Body of pancreas (tissue), 4 donors: ENCODE measurements at places on chromosomes 5 and 9.

DNA sequence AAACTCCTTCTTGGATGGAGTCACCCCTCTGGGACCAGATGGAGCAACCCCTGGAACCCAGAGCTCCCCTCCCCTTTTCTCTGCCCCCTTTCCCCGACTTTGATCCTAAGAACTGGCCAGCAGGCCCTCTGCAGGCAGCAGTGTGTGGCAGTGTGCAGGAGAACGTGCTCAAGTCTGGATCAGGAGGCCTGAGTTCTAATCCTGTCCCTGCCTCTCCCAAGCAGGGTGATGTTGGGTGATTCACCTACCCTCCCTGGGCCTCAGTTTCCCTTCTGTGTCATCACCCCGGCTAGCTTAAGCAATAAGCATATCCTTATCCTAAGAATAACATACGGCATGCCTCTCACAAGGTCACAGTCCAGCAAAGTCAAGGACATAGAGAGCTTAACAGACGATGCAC, 67.6 kb downstream of the C9orf50 start:
- no peak for DNase-seq

DNA sequence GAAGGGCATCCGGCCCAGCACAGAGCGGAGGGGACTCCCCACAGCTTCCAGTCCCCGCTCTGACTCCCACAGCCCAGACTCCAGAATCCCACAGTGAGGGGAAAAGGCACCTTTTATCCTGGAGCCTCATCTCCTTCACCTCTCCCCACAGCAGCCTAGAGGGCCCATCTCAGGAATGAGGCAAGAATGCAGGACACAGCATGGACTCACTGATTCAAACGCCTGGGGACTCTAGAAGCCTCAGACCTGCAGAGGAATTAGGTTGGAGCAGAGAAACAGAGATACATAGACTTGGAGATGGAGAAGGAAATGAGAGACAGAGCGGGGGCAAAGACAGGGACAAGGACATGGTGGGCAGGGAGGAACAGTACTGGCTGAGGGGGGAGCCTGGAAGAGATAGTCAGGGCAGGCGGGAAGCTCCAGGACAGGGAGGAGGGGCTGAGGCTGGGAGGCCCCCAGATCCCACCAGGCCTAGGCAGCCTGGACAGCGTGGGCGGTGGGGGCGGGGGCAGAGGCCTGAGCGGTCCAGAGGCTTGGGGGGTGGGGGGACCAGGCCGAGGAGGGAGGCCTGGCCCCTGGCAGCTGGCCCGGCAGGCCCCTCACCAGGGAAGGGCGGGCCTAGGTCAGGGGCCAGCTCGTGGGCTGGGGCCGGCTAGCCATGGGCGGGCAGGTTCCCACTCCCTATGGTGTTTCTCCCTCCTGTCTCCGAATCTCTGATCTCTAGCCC, 15.8 kb downstream of the CNTFR start:
- DNase-seq: no peak

GRCh38 chr5:14706615-14707021, 42.1 kb downstream of the OTULIN start:
- DNase-seq: no peak

DNA sequence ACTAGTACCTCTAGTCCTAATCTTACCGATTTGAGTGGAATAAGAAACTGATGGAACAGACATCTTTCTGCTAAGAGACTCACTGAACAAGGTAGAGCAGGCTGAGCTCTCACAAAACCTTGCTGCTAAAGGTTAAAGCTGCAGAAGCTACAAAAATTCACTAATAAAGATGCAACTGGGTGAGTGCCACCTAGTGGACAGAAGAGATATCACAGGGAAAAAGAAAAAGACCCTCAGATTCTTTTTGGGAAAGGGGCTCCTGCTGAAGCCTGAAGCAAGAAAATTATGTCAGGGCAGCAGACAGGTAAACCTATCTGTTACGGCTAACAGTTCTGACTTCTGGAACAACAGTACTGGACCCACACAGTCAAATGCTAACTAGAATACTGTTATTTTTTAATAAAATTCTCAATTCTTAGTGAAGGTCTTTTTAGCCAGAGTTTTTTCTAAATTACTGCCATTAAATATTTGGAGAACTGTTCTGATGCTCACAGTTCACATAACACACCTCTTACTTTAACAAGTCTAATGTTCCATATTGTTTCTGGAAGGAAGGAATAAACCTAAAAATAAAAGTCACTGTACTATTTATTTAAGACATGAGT, 51.2 kb downstream of the DIAPH1 start:
- DNase-seq: no peak

DNA sequence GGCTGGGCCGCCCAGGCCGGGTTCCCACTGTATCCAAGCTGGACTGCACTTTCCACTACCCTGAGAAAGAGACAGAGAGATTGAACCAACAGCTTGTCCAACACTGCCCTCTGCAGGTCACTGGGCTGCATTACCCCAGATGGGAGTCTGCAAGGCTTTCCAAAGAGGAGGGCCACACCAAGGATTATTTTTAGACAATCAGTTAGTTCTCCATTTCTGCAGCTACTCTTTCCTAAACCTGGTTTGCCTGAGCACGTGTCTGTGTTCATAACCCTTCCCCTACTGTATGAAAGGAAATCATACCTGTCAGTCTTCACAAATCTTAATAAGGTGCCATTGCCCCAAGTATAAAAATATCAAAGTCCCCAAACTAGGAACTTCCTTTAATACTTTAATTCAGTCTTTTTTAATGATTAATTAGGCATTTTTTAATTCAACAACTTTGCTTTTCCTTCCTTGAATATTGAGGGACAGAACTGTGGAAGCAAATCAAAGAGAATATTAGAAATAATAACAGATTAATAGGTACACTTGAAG, 13.4 kb upstream of the FGF1 start:
- DNase-seq: peak; percentile 87

- DNase-seq: no peak
These were observed 466.4 kb downstream of the DMRTA1 start for GRCh38 chr9:22913026-22913425.

- no peak for DNase-seq
These were observed 39.7 kb downstream of the ADGRV1 start for GRCh38 chr5:90598293-90598692.

- DNase-seq: no peak
These were observed 615.1 kb downstream of the TLE1 start for GRCh38 chr9:81074221-81074620.

DNA sequence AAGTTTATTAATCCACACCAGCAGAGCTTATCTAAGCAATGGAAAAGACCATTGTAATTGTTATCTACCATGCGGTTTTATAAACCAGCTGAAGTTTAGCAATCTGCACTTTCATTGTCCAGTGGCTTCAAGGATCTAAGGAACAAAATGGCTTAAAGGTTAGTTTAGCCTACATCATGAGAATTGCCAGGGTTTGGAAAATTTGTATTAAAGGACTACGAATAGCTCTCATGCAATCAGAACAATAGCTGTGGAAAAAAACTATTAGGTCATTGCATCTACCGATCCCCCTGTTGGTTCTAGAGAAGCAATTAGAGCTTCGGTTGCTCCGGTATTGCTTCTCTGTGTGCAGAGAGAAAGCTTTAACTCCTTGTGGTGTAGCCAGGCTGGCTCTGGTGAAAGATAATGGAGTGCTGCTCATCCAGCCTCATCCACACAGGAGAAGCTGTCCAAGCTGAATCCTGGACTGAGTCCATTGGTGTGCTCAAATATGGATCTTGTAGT, 86.3 kb upstream of the SLC12A2 start:
- DNase-seq: no peak

DNA sequence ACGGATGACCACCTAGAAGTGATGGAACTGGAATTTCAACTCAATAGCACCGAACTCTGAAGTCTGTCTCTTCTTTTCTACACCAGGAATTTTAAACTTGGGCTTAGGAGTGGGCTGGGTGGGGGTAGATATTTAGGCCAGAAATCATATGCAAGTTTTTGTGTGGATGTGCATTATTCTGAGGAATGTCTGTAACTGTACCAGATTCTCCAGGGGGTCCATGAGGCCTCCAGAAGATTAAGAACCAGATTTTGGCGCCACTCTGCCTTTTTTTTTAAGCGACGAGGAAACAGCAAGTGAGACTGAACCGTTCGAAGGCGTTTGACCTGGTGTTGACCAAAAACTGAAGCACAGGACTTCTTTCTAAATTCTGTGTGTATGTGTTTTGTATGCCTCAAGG, 88.8 kb upstream of the TTC23L start:
- DNase-seq: no peak

DNA sequence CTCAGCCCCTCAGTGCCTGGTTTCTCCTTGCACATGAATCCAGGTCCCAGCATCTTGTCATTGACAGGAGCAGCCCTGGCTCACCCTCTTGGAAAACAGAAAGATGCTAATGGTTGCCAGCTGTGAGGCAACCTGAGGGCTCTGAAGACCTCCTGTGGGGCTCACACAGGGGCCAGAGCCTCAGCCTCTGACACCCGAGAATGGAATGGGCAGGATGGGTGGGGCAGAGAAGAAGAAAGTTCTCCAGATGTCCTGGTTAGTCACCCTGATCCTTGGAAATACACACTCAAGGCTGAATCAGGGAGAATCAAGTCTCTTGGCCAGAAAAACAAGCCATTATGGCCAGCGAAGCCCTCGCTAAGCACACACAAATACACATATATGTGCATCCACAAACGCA, 32.3 kb upstream of the SPATA31E1 start:
- DNase-seq: no peak

DNA sequence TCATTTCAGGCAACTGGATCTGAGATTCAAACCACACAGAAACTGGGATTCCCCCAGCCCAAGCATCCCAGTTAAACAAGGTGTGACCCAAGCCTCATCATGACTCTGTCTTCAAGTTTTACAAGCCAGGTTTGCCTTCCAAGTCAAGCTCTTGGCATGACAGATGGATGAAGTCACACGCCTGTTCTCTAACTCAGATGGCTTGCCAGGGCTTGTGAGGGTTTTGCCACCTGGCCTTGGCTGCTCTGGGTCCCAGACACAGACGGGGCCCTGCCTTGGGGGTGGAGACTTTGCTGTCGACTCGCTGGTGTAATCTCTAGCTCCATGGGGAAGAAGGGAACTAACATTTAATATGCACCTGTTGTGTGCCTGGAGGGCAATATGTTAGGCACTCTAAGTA, 95.8 kb upstream of the RARS1 start:
- DNase-seq: no peak

DNA sequence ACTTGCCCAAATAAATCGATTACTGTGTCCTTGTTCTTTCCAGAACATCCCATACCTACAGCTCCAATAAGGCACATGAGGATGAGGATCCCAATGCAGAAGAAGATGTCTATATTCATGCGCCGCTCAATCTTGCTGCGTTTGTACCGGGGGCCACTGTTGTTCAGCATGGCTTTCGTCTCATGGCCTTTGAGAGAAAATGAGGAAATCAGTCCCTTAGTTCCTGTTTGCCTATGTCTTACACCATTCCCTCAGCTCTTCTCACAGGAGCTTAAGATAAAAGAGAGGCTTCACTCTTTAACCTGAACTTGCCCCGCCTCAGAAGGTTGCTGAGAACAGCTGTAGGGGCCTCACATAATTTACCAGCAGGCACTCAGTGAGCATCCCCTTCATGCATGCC, 211.6 kb downstream of the ATP10B start:
- no peak for DNase-seq

GRCh38 chr5:5398071-5398470, 24.4 kb upstream of the ICE1 start:
- no peak for DNase-seq

GRCh38 chr9:14992081-14992480, 81.9 kb upstream of the FREM1 start:
- no peak for DNase-seq

DNA sequence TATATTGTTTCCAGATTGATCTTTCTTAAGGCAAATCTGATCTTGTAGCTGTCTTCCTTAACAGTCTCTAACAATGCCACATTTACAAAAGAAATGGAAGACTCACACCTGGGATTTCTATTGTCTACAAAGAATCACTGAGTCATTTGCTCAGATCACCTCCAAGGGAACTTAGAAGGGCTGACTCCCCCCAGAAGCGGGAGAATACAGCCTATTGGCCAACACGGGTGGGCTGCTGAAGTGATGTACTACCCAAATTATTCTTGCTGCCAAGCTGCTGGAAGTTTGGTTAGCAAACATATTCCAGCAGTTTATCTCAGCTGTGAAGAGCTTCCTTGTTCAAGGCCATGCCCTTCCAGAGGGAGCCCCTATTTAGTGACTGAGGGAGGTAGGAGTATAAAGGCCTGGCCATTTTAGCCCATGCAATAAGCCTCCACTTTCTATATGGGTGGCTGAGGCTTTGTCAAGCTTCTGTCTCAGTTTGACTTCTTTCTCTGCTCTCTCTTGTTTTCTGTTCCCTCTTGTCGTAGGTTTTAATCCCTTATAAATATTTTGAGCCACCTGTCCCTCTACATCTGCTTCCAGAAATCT, 379.4 kb downstream of the PRR16 start:
- no peak for DNase-seq

- DNase-seq: no peak
These were observed 273.2 kb downstream of the SYK start for GRCh38 chr9:91074866-91075265.

GRCh38 chr9:97312556-97312955, 5.1 kb downstream of the CCDC180 start:
- no peak for DNase-seq

DNA sequence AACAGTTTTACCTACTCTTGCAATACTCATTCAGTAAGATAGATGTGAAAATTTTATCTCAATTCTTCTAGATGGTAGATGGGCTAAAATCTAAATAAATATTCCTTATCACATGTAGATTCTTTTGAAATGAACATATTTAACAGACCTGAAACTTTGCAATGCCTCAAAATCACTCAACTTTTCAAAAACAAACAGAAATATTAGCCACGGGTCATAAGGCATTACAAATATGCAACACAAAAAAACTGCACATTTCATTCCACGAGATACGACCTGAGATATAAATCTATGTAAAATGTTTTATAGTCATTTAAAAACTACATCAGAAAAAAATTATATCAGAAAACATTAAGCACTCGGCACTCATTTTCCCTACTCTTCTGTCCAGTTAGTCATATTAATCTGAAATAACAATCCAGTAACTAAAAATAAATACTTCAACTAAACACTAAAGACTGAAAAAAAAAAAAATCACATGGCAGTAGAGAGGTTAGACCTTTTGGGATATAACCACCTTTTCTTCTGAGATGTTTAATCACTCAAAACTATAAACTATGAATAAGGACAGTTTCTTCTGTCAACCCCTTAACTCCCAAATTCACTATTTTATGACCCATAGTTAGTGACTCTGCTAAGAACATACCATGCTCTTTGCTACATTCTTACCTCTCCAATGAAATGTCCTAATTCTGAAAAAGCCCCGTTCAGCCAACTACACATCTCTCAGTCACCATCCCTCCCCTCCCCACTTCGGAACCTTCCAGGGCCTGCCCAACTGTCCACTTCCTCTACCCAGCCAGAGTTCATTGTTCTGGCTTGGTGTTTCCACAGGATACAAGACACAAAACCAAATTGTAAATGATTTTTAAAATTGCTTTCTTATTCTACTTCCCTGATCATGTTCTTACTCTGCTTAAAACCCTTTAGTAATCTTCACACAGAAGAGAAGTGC, 6.4 kb downstream of the HOMER1 start:
- DNase-seq: no peak

GRCh38 chr5:124237206-124237695, 509.2 kb downstream of the ZNF608 start:
- no peak for DNase-seq

- no peak for DNase-seq
These were observed 71.8 kb downstream of the ADAMTSL1 start for GRCh38 chr9:18545636-18546360.
